ENCODE measurements at places on chromosomes 4 and X.

DNA sequence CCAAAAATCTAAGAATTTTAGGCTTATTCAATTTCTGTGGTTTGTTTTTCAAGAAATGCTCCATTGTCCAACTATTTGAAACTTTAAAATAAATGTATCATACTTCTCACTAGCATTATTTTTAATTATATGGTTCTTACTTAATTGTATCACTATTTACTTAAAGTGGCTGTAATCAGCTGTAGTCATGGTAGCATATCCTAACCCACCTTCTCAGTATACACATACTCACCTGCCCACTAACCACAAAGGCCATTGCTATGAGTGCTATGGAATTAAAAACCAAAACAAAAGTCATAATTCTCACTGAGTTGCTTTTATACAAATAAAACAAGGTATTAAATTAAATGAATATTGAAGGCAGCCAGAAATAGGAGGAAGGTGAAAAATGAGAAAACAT lies 5.0 kb downstream of the FBXO8 start:
- no peak for DNase-seq

GRCh38 chr4:138790706-138791340 lies 224.8 kb upstream of the NOCT start:
- DNase-seq: no peak

DNA sequence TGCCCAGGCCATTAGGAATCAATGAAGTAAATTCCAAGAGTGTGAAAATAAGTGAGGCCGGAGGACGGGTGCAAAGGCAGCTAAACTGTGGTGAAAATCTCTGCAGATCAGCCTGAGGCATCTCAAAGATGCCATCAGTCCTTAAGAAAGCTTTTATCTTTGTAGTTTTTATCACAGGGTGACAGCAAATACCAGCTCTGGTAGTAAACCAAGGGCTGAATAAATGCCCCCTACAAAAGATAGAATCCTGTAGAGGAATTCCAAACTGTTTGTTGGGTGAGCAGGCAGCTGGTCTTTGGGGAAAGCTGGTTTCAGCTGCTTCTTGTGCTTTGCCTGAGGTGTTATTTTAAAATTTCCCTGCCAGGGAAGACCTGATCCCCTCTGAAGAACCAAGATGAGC lies 21.6 kb upstream of the RBM47 start:
- no peak for DNase-seq

DNA sequence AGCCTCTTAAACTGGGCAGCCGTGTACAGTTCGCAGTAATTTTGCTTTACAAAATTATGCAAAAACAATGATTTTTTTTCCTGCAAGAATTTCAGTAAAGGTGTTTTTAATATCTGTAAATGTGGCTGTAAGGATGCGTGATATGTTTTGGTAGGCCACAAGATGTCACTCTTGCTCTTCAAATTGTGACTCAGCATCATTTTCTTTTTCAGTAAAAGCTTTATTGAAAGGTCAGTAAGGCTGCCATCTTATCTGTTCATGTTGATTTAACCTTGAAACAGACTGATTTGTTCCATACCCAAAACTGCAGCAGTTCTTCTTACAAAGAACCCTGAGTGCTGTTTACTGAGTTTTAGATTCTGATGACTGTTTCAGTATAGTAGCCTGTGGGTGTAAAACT lies 39.9 kb downstream of the TXLNG start:
- peak; percentile 14 for DNase-seq

- no peak for DNase-seq
Observed at GRCh38 chrX:31092476-31092875, 20.6 kb upstream of the FTHL17 start.

DNA sequence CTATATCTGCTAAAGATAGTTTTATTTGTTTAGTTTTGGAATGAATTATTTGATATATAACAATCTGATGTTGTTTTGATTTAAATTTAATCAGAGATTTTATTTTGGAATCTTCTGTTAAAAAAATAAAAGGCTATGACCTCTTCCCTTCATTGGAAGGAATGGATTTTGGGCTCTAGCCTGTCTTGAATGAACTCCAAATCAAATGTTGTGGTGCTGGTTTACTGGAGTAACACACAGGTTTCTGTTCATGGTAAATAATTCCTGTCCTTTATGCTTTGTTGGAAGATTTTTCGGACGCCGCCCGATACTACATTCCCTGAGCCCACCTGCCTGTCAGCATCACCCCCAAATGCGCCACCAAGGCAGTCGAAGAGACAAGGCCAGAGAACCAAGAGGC lies 291.1 kb downstream of the ARHGAP10 start:
- no peak for DNase-seq

DNA sequence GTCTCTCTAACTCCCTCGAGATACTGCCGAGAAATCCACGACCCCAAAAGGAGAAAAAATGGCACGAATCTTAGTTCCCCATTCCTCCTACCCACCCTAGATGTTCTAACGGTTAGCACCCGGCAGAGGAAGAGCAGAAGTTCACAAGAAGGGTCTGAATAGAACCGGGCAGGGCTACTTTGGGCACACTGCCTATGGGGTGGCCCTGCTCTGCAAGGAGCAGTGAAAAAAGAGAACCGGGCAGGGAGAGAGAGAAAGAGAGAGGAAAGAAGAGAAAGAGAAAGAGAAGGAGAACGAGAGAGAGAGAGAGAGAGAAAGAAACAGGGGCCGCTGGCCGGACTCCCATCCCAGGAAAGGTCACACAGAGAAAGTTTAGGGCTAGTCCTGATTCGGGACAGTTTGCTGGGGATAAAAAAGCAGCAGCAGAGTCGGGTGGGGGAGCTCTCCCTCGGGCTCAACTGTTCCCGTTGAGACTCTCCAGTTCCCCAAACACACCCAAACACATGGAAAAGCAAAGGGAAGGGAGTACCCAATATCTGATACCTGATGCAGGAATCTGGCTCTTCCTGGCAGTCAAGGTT lies 468 bp downstream of the GLA start:
- DNase-seq: no peak

- DNase-seq: no peak
Observed at GRCh38 chrX:108055546-108055945, 10.7 kb downstream of the VSIG1 start.

GRCh38 chrX:1727531-1728027 lies 112.7 kb downstream of the ASMT start:
- no peak for DNase-seq

- DNase-seq: no peak
Observed at GRCh38 chrX:68428431-68428830, 4.9 kb downstream of the OPHN1 start.

GRCh38 chr4:911871-912490 lies 20.1 kb downstream of the GAK start:
- no peak for DNase-seq
